Putamen (tissue), 1 donor: ENCODE measurements at places on chromosomes 1 and 21.
A peak's percentile ranks its signal among the peaks of the same experiment; 100 is the strongest.

- DNase-seq = no peak
These were observed 49.3 kb downstream of the CD34 start for GRCh38 chr1:207861442-207862177.

GRCh38 chr1:227621211-227621610 is 57.9 kb downstream of the ZNF678 start:
- no peak for DNase-seq

DNA sequence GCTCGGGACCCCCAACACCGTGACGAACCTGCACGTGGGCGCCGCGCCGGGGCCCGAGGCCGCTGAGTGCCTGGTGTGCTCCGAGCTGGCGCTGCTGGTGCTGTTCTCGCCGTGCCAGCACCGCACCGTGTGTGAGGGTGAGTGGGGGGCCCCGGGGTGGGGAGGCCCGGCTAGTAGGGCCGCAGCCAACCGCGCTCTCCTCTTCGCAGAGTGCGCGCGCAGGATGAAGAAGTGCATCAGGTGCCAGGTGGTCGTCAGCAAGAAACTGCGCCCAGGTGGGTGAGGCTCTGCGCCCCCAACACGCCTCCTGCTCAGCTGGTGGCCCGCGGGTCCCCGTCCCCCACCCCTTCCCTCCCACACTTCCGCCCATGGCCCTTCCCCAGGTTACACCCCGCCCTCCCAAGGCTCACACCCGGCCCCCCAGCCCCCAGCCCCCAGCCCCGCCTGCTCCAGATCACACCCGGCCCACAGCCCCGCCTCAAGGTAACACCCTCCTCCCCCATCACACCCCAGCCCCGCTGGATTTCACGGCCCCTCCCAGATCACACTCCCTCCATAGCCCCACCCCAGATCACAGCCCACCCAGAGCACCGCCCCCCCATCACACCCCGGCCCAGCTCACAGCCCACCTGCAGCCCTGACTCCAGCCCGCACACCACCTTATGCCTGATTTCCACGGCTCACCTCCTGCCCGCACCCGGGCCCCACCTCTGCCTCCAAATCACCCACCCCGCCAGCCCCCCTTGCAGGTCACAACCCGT is 2.4 kb upstream of the MMP23B start:
- DNase-seq = no peak

GRCh38 chr1:60280819-60281218 is 207.2 kb upstream of the C1orf87 start:
- DNase-seq = no peak

DNA sequence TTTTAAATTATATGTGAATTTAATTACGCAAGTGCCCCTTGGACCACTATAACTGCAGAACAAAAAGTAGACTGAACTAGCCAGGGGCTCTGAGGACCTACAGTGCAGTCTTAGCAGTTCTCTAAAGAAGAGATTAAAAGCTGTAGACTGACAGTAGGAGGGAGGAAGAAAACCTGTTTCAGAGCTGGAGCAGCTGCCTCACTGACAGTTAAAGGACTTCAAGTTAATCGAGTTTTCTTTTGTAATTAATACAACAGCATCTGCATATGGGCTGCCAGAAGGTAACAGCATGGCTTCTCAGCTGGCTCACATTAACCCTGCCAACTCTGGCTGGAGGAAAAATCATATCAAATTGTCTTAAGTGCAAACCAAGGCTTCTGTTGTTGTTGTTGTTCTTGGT is 19.9 kb downstream of the DSTYK start:
- DNase-seq = no peak

DNA sequence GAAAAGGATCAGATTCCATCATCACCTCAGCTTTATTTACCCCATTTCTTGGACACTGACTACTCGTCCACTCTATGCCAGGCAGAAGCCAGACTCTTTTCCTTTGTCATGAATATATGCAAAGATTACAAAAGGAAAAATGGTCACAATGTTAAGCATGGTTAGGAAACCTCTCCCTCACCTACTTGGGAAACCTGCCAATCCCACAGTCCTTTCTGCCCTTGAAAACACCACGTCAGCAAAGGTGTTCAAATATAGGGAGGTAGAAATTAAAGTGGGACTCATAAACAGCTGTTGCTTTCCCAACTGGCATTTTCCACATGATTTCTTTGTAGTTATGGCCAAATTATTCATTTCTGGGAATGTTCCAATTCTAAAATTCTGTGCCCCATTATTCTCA is 16.2 kb upstream of the ATP13A2 start:
- DNase-seq = no peak

GRCh38 chr1:204829133-204829825 is 41.4 kb upstream of the NFASC start:
- peak; percentile 69 for DNase-seq

DNA sequence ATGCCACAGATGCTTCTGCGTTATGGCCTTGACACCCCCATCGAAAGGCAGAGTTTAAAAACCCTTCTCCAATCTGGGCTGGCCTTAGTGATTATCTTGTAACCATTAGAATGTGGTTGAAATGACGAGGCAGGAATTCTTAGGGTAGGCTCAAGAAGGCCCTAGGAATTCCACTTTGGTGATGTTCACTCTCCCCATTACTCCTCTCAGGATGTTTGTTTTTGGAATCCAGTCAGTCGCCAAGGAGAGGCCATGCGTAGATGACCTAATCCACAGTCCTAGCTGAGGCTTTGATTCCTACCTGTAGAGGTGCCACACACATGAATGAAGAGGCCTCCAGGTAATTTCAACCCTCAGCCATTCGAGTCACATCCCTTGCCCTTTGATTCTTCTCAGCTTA is 318.2 kb downstream of the NEGR1 start:
- DNase-seq = no peak

GRCh38 chr1:15610167-15610566 is 7.1 kb upstream of the DDI2 start:
- no peak for DNase-seq

DNA sequence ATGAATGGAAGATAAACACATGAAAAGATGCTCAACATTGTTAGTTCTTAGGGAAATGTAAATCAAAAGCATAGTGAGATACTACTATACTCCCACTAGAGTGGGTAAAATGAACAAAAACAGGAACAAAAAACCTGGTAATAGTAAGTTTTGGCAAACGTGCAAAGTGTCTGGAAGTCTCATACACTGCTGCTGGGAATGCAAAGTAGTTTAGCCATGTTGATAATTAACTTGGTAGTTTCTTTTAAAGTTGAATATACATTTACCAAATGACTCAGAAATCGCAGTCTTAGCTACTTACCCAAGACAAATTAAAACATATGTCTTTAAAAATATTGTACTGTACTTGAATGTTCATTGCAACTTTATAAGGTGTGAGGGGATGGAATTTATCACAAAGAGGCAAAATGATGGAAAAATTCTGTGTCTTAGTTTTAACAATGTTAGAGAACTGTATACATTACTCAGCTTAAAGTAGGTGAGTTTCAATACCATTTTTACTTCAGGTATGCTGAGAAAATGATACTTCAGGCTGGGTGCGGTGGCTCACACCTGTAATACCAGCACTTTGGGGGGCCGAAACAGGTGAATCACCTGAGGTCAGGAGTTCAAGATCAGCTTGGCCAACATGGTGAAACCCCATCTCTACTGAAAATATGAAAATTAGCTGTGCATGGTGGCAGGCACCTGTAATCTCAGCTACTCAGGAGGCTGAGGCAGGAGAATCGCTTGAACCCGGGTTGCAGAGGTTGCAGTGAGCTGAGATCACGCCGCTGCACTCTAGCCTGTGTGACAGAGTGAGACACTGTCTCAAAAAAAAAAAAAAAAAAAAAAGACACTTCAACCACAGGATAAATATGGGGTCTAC is 102.3 kb downstream of the PDE4B start:
- DNase-seq = no peak

DNA sequence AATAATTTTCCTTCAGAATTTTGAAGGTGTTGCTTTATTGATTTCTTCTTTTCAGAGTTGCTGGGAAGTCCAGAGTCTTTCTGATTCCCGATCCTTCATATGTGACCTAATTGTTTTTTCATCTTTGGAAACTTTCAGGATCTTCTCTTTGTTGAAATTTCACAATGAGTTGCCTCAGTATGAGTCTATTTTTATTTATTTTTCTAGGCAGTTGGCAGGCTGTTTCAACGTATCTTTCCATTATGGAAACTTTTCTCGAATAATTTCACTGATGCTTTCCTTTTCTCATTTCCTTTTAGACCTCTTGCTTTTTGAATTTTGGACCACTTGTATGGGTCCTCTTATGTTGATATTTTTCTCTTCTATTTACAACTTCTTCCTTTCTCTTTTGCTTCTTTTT is 354.3 kb downstream of the TGFB2 start:
- no peak for DNase-seq

GRCh38 chr1:201250326-201251011 is 32.8 kb upstream of the PKP1 start:
- no peak for DNase-seq

- DNase-seq = no peak
These were observed 153.8 kb downstream of the NTNG1 start for GRCh38 chr1:107294686-107295085.

GRCh38 chr1:65343286-65343685 is 33.9 kb downstream of the DNAJC6 start:
- no peak for DNase-seq

DNA sequence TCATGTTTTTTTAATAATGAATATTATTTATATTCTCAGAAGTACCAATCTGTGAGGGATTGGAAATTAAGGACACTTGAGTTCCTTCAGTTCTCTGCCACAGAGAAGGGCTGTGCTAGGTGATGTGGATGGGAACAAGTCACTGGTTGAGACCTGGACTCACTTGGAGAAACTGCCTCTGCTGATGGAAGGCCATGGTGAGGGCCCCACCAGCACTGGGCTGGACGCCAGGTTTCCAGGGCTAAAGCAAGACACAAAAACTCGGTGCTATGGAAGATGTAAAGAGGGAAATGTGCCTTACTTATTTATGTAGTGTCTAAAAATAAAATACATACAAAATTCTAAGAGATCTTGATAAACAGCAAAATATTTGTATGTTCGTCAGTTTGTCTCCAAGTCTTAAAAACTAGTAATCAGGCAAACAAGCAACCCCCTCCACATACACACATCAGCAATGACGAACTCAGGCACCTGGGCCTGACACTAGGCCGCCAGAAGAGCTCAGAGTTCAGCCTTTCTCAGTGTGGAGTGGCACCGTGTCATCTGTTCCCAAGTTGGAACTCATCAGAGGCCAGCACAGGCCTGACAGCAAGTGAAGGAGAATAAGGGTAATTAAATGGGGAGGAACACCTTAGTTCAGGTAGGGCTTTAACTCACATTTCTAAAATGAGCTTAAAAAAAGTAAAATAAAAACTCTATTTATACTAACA is 19.6 kb downstream of the SIPA1L2 start:
- DNase-seq = no peak

GRCh38 chr1:226325178-226325577 is 16.2 kb upstream of the LIN9 start:
- DNase-seq = no peak

- DNase-seq = no peak
These were observed 80.6 kb upstream of the TRABD2B start for GRCh38 chr1:48077795-48078222.

DNA sequence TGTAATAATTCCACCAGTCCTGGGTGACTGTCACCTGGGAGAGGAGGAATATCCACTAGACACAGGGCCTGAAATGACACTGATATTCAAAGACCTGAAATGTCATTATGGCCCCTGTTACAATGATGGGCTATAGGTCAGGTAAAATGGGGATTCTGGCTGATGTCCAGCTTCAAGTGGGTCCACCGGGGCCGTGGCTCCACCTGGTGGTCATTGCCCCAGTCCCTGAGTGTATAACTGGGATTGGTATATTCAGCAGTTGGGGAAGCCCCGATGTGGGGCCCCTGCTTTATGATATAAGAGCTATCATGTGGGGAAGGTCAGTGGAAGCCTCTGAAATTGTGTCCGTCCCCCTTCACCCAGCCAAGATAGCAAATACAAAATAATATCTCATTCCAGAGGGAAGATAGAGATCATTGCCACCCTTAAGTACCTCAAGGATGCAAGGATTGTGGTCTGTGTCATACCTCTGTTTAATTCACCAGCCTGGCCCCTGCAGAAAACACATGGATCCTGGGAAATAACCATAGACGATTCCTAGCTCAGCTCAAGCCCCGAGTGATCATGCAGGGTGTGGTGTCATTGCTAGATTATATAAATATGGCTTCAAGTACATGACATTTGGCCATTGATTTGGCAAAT is 19.4 kb downstream of the PLEKHO1 start:
- DNase-seq = no peak

DNA sequence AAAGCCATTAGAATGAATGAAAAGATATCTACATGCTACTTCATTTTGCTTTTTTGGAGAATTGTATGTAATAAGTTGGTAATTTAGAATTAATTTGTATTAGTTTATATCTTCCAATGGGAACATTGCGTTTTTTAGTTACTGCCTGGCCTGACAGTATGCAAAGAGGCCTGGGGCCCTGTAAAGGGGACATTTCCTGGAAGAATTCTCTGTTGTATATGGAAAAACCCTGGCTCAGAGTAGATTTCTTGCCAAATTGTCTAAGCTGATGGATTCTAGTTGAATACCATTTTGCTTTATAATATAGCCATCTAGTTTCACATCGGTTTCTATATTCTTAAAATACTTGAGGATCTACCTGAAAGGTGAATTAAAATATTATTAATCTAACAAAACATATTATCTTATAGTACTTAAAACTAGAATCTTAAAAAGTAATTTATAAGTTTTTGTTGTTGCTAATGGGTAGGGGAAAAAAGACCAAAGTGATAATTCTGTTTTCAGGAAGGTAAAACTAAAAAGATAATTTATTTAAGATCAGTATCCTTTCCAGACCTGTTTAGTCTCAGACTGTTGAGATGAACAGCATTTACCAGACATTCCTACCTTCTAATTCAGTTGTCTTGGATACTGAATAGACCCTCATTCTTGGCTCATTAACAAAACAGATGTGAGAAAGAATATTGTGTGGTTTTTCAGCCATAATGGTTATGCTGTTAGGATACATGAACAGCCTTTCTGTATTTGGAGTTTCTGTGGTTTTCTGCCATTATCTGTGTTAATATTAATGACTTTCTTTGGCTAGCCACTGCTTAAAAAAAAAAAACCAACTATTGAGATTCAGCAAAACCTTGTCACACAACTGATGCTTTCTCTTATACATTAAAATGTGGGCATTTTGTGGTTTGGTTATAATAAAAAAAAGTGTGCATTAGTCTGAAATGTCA is 4.8 kb downstream of the AGO3 start:
- no peak for DNase-seq

GRCh38 chr1:235450433-235450832 is 53.8 kb downstream of the B3GALNT2 start:
- no peak for DNase-seq
